Foreskin fibroblast (primary cell): ENCODE measurements at places on chromosomes 7 and 10.

DNA sequence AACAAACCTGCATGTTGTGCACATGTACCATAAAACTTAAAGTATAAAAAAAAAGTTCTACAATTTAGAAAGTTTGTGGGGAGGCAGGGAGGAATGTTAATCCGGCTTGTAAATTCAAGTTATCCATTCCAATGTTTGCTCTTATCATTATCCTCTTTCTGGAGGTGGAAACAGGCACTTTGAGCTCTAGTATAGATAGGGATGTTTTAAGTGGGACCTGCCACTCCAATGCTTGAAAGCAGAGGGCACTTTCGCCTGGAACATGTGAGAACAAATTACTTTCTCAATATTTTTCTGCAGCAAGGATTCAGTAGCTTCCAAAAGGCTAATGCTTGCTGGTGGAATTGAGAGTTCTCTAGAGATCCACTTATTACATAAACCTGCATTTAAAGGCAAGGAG lies 45.6 kb downstream of the FEZF1 start:
- no peak for DNase-seq

DNA sequence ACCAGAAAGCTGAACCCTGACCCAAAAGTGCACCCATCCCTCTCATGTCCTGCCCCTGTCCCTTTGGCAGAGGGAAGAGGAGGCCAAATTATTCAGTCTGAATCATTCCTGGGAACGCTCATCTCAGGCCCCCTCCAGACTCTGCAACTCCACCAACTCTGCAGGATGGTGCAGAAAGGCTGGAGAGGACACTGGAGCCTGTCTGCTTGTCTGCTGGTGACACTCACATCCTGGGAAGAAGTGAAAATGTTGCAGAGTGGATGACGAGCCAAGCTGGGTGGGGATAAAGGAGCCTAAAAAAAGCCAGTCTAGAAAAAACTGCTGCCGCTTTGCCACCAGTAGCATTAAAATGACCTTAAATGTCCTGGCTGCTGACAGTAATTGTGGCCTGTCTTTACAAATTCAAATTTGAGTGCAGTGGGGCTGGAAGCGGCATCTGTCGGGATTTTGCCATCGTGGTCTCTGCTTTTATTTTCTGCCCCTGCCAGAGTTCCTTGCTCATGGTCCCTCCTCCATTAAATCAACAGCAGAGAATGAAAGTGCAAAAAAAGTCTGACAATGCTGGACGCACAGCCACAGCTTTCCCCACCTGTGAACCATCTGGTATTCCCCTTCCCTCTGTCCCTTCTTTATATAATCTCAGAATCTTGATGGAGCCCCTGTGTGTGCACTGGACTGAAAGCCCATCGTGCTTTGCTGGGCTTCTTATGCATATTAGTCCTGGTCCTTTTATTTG lies 63.9 kb downstream of the STK17A start:
- DNase-seq: peak; percentile 74

DNA sequence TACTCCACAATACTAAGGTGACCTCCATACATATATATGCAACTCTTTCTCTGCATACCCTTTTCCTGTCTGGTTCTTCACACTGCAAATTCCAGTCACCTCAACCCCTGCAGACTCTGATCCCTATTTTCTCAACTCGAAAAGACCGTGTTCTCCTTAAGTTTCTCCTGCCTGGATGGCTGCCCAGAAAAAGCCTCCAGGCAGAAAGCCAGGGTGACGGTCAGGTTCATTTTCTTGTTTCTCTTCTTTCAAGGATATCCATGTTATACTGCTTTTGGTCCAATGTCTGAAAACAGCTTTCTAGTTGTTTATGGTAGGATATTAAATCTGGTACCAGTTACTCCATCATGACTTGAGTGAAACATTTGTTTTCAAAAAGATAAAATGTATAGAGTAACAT lies 267.8 kb upstream of the MYO3A start:
- DNase-seq: no peak

DNA sequence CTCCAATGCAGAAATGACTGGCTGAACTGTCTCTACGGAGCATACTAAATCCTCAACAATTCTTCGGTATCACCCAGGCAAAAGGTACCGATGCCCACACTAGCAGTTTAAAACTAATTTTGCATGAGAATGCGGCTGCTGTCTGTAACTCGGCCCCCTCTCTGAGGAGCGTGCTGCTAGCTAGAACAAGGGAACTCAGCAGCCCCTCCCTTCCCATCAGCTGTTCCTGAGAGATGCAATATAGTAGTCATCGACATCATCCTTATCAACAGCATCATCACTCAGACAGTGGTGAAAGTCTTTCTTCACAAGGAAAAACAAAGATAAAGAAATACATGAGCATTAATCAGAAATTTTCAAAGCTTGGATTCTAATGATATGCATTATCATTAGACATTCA lies 189.1 kb upstream of the FRMD4A start:
- DNase-seq: no peak

DNA sequence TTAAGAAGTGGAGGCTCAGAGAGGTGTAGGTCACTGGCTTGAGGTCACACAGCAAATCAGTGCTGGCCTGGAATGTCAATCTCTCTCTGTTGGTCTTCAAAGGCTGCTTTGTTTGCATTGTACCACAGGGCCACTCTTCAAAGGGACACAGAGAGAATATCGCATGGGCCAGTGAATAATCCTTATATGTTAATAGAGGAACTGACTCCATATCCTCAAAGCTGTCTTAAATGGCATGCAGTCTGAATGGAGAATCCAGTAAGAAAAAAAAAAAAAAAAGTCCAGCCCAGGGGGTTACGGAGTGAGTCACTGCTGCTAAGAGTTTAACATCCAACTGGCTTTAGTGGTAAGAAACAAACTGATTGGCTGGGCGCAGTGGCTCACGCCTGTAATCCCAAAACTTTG lies 54.1 kb downstream of the NRAP start:
- no peak for DNase-seq

DNA sequence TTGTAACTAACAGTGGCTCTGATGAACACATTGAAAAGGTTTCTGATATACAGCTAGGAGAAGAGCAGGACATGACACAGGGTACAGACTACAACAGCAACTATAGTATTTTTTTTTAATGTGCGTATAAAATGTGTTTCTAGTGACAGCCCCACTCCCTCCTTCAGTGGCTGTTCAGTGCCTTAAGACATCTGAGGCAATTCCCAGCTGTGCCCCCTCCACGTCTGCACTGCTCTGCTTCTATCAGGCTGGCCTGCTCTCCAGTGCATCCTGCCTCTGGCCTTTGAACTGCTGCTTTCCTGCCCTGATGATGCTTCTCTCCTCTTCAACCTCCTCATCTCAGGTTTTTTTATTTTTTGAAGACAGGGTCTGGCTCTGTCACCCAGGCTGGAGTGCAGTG lies 111.2 kb downstream of the SPAG6 start:
- no peak for DNase-seq

- DNase-seq: peak; percentile 19
Measured at GRCh38 chr10:3750006-3750816, 34.8 kb downstream of the KLF6 start.

DNA sequence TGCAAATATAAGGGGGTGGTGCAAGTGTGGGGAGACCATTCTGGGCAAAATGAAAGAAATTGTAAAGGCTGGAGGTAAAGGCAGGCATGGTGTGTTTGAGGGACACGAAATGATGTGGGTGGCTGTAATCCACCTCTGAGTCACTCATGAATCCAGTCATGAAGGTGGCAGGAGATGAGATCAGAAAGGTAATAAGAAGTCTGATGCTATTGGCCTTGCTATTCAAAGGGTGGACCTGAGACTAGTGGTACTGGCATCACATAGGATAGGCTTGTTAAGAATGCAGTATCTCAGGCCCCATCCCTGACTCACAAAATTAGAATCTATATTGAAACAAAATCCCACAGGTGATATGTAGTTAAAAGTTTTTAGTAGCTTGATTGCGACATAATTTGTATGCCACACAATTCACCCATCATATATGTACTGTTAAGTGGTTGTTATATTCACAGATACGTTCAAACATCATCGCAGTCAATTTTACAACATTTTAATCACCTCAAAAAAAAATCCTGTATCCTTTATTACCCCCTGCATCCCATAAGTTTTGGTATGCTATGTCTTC lies 85.6 kb downstream of the ST8SIA6 start:
- no peak for DNase-seq

- no peak for DNase-seq
Measured at GRCh38 chr7:102869195-102869594, 43.6 kb upstream of the LRRC17 start.

DNA sequence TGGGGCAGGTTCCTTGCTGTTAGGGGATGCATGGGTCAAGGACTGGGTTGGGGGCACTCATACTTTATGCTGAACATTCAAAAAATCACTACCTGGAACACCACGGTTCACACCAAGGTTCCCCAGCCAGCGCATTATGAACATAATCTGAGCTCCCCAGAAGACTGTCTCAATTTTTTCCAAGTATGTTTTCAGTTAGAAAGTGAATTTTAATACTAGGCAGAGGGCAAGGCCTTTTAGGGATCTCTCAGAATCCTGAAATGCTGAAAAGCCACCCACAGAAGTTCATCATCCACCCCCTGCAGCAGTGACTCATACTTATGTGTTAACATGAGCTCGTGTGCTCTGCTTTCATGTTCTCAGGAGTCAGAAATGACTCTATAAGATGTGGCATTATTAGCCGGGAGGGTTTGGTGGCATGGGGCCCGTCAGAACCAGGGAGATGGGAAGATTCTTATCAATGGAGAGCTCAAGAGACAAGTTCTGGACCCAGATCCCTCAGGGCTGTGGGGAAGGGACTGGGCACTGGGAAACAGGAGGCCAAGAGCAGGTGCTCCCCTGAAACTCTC lies 185.2 kb upstream of the ITGB1 start:
- peak; percentile 92 for DNase-seq

DNA sequence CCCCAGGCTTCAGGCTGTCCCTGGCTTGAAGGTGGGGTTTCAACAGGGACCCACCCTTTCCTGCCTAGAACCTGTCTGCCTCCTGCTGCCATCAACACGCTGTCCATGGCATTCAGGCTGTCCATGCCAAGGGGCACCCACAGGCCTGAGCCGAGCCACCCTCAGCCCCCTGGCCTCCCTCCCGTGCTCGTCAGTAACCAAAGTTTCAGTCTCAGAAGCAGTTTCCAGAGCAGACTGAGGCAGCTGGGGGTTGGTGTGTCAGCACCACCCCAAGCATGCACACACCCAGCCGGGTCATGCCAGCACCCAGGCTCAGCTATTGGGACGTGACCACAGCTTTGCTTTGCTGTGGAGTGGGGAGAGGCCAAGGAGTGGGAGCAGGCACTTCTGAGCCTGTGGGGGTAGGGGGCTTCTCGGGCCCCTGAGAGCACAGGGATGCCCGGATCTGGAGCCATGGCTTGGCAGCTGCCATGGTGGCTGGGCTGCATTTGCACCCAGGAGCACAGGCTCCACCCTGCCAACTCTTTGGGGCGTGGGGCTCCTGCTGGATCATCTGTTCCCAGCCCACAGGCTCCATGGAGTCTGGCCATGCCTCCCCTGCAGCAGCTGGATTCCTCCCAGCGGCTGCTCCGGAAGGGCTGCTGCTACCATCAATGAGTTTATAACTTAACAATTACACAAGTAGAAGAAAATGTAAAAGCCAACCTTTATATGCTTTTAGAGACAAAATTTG lies 314.5 kb upstream of the SEMA3C start:
- no peak for DNase-seq

DNA sequence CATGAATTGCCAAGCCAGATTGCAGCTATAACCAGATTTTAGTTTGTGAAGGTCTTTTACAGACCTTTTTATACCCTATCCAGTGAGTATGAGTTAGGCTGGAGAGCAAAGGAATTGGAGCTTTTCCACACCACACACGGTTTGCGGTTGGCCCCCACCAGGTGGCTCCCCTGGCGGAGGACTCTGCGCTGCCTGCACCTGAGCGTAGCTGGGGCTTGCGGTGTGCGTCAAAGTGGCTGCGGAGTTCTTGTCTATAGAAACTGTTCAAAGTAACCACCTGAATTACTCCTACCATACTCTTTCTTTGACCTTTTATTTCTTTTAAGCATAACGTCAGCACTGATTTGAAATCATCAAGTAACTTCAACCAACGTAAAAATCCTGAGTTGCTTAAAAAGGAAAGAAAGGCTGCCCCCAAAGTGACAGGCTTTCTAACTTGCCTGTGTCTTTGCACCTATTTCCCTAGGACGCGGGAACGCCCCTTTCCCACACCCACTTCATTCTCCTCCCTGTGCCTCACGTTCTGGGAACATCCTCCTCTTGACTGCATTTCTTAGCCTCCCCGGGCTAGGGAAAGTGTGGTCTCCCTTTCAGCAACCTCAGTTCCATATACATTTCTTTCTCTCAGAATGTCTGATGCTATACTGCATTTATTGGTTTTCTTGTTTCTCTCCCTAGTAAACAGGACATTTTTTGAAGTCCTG lies 47.6 kb upstream of the TMEM72 start:
- no peak for DNase-seq

GRCh38 chr10:130804281-130804680 lies 507.2 kb downstream of the TCERG1L start:
- no peak for DNase-seq

DNA sequence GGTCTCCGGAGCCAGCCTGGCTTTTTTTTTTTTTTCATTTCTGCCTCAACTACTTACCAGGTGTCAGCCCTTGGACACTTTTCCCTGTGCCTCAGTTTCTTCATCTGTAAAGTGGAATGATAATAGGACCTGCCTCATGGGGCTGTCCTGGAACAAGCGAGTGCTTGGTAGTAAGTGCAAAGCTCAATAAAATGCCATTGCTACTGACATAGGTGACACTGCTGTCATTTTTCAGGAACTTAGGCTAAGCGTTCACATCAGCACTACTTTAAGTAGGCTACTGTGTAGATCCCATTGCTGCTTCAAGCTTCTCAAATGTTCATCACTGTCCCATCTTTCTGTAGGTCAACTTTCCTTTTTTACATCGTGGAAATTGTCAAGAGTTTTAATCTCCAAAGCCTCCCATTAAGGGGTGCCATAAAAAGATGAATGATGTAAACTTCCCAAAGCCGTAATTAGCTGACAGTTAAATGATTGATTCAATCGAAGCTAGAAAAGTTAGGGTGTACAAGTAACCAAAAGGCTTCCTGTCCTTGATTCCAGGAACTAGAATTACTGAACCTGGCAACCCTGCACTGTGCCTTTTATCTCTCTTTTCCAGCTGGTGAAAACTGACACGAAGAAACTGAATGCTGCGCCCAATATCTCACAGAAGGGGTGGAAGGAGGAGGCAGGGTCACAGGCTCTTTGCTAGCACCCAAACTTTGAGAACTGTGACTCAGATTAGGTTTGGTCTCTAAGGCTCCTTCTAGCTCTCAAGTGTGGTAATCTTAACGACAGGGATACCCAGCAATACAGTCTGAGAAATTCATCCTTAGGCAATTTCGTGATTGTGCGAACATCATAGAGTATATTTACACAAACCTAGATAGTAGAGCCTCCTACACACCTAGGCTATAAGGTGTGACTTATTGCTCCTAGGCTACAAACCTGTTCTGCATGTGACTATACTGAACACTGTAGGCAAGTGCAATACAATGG lies 861 bp upstream of the USP6NL start:
- no peak for DNase-seq

- DNase-seq: no peak
Measured at GRCh38 chr10:84432891-84433290, 104.5 kb downstream of the CCSER2 start.

DNA sequence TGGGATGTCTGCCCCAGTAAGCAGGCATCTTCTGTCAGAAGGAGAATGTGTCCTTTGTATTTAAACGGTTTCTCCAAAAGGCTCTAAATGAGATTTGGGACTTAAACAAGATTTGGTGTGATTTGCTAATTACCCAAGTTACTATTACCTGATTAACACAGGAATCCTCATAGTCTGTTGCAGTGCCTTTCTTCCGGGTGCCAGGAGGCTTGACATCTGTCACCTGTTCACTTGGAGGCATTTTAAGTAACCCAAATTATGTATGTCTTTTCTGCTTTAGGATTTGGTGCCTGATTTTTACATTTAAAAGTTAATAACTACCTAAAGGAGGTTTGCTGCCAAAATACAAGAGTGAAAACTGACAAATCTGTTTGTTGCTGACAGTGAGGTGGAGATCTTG lies 587.9 kb upstream of the GALNT17 start:
- DNase-seq: no peak
